ENCODE measurements at places on chromosomes 7 and 10.
A peak's percentile ranks its signal among the peaks of the same experiment; 100 is the strongest.

DNA sequence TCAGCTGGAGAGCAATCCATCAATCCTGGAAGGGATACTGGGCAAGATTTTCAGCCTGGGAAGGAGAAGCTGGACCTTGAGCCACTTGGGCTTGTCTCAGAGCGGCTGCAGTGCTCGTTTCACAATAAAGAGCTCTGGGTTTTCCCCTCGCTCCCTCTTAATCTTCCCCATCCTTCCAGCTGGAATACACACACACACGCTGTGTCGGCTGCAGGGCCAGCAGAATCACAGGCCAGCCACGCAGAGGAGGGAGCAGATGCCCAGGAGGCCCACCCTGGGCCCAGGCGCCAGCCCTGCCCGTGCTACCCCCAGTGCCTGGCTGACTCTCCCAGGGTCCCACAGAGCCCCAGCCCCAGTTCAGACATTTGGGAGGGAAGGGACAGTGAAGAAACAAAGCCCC is 255.1 kb downstream of the TNS3 start:
- no peak for DNase-seq

DNA sequence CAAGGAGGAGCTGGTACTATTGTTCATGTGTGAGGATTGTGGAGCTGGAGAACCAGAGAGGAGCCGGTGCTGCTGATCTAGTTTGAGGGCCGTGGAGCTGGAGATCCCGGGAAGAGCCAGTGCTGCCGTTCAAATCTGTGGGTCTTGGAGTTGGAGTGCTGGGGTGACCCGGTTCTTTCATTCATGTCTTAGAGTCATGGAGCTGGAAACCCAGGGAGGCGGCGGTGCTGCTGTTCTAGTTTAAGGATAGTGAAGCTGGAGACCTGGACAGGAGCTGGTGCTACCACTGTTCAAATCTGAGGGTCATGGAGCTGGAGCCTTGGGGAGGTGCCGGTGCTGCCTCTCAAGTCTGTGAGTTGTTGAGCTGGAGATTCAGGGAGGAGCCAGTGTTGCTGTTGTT is 88.5 kb upstream of the ZNF479 start:
- no peak for DNase-seq

DNA sequence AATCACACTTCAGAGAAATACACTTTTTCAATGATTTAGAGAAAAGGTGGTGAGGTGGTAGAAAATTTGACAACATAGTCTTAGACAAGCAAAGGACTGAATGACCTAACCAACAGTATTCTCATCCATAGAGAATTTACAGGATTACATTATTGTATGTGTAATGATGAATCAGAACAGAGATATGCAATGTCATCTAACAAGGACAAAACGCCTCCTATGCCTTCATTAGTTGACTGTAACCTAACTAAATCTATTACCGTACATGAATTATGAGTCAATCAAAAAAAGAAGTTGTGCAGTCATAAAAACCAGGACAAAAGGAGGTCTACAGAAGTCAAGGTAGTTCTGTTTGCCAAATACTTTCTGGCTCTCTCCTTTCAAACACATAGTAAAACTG is 66.5 kb downstream of the RAB11FIP2 start:
- no peak for DNase-seq

DNA sequence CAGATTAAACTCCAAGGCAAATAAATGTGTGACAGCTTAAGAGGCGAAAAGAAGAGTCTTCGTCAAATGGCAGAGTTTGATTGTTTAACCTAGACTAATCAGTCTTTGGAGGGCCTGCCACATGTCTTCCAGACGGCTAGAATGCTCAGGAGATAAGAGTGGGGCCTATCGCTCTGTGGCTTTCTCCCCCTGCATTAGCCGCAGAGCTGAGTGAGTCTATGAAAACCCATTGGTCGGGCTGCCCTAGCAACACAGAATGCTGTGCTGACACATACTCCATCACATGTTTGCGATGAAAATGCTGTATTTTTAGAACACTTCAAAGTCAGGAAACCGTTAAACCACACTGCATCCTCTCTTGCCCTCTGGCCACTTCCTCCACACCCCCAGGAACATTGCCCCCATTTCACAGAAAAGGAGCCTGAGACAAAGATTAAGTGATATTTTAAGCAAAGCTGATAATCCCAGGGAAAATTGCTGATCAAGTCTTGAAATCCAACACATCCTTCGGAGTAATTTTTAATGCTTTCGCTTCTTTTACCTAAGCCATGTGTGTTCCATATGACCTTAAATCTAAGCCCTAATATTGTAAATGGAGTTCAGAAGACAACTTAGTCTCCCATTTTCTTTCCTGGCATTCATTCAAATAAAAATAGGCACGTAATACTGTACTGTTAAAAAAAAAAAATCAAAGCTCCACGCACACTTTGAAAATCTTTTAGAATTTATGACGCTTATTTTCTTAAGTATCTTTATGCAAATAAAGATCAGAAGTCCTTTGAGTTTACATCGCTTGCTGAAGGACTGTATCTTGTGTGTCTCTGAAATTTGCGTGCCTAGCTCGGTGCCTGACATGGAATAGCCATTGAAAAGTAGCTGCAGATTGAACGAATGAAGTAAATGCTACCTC is 161.2 kb downstream of the CELF2 start:
- DNase-seq: peak; percentile 71

DNA sequence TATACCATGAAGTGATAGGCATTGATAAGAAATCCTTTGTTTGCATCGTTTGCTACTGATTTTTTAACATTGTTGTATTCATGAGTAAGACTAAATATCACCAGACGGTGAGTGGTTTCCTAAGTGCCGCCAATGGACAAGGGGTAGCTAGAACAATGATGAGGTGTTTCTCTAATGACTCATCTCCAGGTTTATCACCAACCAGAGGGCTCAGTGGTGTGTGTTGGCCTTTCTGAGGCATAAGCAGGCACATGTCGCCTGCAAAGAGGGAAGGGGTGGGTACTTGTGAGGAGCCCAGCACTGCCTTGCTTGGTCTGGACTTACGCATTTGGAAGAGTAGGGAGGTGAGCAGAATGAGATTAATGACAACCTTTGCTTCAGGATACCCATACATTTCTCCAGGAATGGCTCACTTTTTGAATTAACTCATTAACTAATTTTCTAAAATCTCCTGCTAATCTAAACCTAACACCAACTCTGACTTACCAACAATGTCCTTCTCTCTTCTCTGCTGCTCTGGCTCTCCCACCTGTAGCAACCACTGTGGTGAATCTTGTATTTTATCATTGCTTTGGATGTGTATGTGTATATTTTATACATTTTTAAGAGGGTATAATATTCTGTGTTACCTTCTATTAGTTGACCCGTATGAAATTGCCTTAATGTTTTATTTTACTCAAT is 722.6 kb downstream of the GRID1 start:
- DNase-seq: no peak

DNA sequence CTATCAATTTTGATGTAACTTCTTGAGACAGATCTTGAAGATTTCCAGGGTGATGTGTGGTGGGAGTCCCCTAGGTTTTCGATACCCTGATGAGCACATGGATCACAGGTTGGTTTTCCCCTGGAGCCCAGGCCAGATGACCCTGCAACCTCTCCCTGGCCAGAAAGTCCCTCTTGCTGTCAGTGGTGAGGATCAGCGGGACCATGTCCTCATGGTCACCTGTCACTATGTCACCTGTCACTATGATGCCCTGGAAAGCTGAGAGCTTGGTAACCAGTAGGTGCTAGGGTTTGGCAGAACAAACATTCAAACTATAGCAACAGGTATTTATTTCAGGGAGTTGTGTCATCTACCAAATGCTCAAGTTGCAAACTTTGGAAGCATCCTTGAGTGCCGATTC is 197.9 kb downstream of the ARHGAP12 start:
- no peak for DNase-seq

DNA sequence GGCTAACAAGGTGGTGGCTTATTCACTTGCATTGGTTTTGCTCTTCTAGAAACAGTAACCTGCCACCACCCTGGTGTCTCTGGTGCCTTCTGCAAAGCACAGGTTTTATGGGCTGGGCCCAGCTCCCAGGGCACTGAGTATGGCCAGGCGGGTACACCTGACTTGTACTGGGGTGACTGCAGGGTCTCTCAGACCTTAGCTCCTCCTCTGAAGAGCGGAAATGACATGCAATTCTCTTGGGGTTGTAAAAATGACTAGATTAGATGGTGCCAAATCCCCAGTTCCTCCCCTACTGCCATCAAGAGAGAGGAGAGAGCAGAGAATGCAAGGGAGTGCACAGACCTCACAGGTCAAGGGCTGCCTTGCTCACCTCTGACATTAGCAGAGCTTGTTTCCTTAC is 14.7 kb downstream of the ESYT2 start:
- DNase-seq: peak; percentile 26

All from effector CD8-positive, alpha-beta T cell (primary cell).